ENCODE measurements at places on chromosomes 1 and 21. TPM values are rescaled to one million over a fixed set of nuclear protein-coding genes. Genes with fewer than 3 reads are reported as not detected.

TNFSF4 gene
- 0.24 TPM for total RNA-seq

B3GALT2 gene
- total RNA-seq: not detected

SNX7 gene
- total RNA-seq: 36.2 TPM

A3GALT2 gene
- total RNA-seq: not detected

TCEA3 gene
- total RNA-seq: 17.4 TPM

IFNLR1 gene
- 7.5 TPM for total RNA-seq

SYT14 gene
- total RNA-seq: 1.7 TPM

PTPN7 gene
- total RNA-seq: not detected

All from tracheal epithelial cell (primary cell).